ENCODE measurements at places on chromosomes 11 and 22.

- DNase-seq, result no peak
Observed at GRCh38 chr11:101960231-101960630, 43.9 kb upstream of the ANGPTL5 start.

DNA sequence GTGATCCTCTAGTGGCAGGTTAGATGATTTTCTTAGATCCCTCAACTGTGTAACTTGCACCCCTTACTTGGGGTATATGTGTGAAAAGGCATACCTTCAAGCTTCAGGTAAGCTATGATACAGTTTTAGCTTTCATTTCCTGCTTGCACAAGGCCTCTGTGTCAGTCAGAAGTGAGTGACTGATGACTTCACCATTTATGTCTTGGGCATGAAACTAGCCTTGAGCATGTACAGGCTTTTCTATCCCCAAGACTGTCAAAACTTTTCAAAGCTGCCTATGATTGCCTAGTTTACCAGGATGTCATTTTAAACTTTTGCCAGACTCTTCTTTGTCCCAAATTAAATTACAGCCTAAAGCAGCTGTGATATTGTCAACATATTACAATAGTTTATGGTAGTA, 286.1 kb upstream of the CNTN5 start:
- no peak for DNase-seq

DNA sequence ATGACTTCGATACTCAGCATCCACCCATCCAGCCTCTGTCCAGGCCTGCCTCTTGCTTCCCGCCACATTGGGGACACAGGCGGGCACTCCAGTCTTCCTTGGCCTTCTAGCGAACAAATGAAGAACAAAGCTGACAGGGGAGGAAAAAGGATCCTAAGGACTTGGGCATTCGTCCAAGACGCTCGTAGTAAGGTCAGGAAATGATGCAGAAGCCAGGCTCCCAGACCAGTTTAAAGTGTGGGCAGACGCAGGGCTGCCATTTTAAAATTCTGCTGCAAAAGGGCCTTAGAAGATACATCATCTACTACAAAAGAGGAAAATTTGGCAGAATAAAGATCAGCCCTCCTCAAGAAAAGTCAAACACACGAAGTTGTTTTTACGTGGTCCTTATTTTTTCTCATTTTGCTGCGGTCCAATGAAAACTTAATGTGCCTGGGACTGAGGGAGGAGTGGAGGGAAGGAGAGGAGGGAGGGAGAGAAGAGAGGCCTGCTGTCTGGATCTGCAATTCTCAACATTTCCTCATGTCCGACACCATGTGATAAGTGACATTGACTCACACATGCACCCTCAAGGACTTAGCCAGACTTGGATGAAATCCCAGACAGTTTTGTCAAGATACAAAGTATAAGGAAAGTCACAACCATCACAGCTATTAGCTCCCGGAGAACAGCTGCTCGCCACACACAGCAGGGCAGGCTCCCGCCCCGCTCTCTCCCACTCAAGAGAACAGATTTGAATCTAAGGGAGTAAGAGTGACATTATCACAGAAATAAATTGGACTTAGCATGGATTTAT, 5.7 kb downstream of the DNAL4 start:
- no peak for DNase-seq

- DNase-seq, result no peak
Observed at GRCh38 chr11:13883042-13883441, 79.5 kb upstream of the SPON1 start.

GRCh38 chr11:1139441-1140083, 18.2 kb upstream of the MUC5AC start:
- DNase-seq, result no peak

DNA sequence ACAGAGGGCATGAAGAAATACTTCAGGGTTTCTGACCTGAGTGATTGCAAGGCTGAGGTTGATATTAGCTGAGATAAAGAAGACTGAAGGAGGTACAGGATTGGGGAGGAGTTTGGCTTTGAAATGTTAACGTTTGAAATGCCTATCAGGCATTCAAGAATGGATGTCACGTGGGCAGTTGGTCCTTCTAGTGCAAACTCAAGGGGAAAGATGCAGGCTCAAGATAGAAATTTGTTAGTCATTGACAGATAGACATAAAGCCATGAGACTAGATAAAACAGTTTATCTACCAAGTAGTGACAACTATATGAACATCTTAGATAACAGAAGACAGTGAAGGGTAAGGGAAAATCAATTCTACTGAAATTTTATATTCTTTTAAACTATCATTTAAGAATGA, 23.1 kb downstream of the TTC17 start:
- DNase-seq, result no peak

DNA sequence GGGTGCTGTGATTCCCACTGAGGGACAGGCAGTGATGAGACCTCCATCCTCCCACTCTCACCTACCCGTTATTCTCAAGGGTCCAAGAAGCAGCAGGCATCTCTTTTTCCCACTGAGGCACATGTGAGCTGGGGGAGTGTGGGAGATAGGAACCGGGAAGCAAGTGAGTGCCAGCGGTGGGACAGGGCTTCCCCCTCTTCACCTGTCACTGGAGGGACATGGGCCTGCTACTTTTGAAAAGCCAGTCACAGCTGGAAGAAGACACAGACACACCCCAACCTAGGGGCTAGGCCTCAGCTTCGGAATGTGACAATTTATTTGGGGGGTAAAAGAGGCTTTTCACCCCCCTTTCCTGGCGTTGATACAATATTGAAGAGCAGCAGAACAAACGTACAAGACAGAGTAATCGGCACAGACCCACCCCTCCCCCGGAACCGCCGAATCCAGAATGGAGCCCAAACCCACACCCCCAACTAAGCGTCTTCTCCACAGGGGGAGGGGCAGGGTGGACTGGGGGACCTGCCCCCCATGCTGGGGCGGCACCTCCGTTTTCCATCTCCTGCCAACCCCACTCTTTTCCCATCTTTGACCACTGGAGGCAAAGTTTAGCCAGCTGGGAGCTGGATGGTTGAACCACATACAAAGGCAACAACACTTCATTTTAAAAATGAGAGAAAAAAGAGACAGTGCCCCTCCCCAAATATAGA, 10.7 kb downstream of the CBX6 start:
- DNase-seq, result no peak

- peak; percentile 91 for DNase-seq
Observed at GRCh38 chr11:119094816-119095065, 6.9 kb downstream of the DPAGT1 start.

GRCh38 chr22:38718414-38718813, 12.7 kb downstream of the GTPBP1 start:
- DNase-seq, result peak; percentile 40

DNA sequence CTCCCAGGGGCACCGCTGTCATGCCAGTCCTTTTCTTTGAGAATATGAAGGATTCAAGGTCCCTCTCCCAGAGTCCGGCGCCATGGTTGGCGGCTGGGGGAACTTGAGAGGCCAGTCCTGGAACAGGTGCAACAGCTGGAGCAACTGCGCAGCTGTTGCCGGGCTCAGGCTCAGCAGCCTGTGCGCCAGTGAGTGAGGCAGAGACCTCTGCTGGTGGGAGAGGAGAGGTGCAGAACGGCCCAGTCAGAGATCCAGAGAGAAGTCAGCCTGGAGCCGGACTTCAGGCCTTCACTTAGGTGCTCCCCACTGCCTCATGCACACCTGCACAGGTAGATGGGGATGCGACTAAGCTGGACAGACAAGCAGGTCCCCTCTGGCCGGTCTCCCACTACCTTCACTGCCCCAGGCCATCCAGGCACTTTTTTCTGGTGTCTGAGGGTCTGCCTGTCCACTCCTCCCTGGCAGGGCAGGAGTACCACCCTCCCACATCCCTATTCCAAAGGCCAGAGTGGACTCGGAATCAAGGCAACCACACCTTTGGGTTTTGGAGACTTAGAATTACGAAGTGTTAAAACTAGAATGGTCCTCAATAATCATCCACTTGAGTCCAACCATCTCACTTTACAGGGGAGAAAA, 4.6 kb downstream of the CHRDL2 start:
- DNase-seq, result peak; percentile 84

GRCh38 chr22:37472418-37473006, 13.7 kb downstream of the MFNG start:
- peak; percentile 61 for DNase-seq

DNA sequence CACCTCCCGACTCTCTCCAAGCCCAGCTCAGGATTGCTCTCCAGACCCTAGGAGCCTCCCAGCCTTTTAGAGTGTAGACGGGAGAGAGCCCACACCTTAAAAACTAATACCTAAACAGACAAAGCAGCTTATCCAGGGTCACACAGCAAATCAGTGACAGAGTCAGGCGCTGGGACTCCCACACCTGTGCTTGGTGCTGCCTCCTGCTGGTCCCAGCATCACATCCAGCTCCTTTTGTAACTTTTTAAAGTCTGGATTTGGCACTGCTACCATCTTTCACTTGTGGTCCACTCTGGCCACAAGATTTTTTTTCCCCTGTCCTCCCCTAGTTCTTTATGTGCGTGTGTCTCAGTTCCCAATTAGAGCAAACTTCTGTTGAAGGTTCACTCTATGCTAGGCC, 4.7 kb downstream of the ANO1 start:
- no peak for DNase-seq

GRCh38 chr22:17145021-17145680, 13.9 kb downstream of the HDHD5 start:
- DNase-seq, result peak; percentile 3

DNA sequence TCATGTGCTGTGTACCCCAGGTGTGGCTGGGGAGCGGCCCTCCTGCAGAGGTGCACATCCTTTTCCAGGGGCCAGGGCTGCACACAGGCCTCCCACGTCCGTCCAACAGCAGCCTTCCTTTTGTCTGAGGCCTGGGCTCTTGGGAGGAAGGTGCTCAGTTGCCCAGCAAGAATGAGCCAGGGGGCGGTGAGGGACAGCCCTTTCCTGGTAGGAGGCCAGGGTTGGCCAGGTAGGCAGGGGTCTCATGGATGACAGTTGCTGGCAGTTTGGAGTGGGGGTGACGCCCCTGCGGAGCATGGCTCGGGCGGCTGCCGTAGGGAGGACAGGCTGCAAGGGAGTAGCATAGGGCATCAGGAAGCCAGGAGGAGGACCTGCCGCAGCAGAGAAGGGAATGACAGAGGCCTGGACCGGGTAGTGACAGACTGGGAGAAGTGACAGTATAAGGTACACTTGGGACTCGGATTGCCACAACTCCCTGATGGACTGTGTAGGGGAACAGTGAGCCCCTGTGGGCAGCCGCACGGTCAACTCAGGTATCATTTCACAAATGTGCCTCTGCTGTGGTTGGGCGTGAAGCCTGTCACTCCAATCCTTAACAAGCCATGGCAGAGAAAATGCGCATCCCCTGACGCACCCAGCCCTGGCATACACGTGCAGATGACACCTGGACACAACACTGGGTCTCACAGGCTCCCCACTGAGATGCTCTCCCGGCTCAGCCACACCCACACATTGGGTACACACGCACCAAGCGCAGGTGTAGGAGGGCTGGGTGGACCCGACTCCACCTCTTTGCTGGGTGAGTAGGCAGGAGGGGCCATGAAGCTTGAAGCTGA, 79.7 kb downstream of the DGCR2 start:
- no peak for DNase-seq

GRCh38 chr11:12727563-12728211, 53.5 kb downstream of the TEAD1 start:
- no peak for DNase-seq

DNA sequence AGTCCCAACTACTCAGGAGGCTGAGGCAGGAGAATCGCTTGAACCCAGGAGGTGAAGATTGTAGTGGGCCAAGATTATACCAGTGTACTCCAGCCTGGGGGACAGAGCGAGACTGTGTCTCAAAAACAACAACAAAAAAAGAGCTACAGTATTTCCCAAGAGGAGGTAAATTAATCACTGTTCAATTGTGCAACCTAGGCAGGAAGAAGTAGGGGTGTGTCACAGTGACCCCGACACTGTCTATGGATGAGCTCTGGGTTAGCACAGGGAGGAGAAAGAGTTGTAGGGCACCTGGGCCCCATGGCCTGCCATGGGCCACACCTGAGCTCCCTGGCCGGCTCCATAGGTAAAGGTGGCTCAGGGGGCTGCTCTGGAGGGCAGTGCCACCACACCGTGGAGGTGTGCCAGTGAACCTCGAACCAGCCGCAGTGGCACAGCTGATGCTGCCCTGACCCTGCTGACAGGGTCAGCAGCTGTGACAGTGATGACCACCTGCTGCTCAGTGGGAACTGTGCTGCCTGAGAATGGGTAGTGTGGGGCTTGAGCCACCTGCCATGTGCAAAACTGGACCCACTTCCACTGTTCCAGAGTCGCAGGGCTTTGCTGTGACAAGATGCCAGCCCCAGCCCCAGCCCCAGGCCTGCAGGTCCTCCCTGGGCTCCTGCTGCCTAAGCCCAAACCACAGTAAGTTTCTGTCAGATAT, 84.0 kb upstream of the PITPNB start:
- DNase-seq, result no peak

GRCh38 chr11:12989428-12990161, 19.5 kb upstream of the RASSF10 start:
- no peak for DNase-seq

DNA sequence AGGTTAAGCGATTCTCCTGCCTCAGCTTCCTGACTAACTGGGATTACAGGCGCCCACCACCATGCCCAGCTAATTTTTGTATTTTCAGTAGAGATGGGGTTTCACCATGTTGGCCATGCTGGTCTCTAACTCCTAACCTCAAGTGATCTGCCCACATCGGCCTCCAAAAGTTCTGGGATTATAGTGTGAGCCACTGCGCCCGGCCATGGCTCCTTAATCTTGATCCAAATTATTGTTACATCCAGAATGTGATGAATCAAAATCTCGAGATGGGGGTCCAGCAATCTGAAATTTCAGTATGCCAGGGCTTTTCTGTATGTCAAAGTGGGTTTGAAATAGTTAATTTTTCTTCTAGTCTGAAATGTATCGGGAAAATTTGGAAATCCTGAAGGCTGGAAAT, 3.7 kb downstream of the RPL27A start:
- no peak for DNase-seq

DNA sequence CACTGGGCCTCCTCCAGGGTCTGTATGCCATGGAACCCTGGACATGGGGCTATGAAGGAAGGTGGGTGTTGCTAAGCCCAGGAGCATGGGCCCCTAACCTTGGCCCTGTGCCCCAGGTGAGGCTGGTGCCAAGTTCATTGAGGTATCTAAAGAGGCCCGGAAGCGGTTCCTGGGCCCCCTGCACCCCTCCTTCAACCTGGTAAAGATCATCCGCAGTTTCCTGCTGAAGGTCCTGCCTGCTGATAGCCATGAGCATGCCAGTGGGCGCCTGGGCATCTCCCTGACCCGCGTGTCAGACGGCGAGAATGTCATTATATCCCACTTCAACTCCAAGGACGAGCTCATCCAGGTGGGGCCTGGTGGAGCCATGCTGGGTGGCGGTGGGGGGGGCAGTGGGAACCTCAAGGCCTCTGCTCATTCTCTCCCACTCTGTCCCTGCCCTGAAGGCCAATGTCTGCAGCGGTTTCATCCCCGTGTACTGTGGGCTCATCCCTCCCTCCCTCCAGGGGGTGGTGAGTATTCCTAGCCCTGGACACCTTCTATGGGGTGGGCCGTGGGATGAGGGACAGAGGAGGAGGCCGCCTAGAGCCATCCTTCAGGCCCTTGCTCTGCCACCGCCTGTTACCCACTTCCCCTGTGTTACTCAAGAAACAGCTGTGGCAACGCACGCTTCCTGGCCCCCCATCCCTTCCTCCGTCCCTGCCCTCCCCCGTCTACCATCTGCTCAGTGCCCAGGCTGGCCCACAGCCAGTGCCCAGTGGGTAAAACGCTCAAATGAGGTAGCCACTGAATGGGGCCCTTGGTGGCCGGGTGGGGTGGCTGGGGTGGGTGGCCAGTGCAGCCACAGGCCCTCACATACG, 3.0 kb downstream of the PNPLA2 start:
- DNase-seq, result no peak

Measured in Caco-2 (cell line).